Activated T-helper 2 cell treated with anti-CD3 and anti-CD28 coated beads, Interferon-gamma antibody, Interleukin-2, Interleukin-4, amounts not matched to agents 10 μg/mL and 5 μg/mL and 100 μg/mL, durations not matched to agents 14 hours and 24 hours and 36 hours (primary cell): ENCODE measurements at places on chromosomes 12 and 14.

- H3K27me3 ChIP-seq = peaks cover 8% of the 10 kb centered on the region
- no peak overlapping the region for H3K27ac ChIP-seq
- peaks cover 7% of the 10 kb centered on the region for H3K4me1 ChIP-seq
Observed at GRCh38 chr14:75312341-75312740, 33.7 kb downstream of the FOS start.

- no peak overlapping the region for H3K4me3 ChIP-seq
- no peak overlapping the region for H3K27ac ChIP-seq
- no peak for DNase-seq
- peaks cover 8% of the 10 kb centered on the region for H3K4me1 ChIP-seq
- H3K36me3 ChIP-seq = no peaks in the 10 kb centered on the region
Observed at GRCh38 chr12:81517296-81517695, 241.9 kb downstream of the PPFIA2 start.

DNA sequence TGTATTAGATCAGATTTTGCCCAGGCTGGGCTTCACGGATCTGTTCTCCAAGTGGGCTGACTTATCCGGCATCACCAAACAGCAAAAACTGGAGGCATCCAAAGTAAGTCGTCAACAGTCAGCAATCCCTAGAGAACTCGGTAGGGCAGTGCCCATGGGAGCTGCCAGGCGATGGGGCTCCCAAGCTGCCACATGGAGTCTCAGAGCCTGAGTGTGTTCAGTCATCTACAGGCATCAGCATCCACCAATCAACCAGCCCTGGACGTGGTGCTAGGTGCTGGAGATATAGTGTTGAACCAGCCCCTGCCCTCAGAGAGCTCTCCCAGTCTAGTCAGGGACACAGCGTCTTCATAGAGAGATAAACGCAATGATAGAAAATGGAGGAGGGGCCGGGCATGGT is 6.9 kb downstream of the SERPINA4 start:
- DNase-seq = no peak
- H3K4me3 ChIP-seq = no peak overlapping the region

DNA sequence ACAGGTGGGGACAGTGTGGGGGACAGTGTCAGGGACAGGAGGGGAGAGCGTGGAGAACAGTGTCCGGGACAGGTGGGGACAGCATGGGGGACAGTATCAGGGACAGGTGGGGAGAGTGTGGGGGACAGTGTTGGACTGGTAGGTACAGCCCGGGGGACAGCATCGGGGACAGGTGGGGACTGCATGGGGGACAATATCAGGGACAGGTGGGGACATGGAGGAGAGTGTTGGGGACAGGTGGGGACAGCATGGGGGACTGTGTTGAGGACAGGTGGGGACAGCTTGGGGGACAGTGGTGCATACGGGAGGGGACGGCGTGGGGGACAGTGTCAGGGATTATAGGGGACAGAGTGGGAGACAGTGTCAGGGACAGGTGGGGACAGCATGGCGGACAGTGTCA is 212.3 kb downstream of the TMEM121 start:
- H3K4me3 ChIP-seq = no peak overlapping the region
- no peaks in the 10 kb centered on the region for H3K27me3 ChIP-seq
- H3K36me3 ChIP-seq = no peaks in the 10 kb centered on the region
- DNase-seq = no peak
- no peaks in the 10 kb centered on the region for H3K4me1 ChIP-seq
- no peak overlapping the region for H3K27ac ChIP-seq

- no peak for DNase-seq
- peaks cover 6% of the 10 kb centered on the region for H3K27me3 ChIP-seq
- H3K4me1 ChIP-seq = no peaks in the 10 kb centered on the region
- H3K36me3 ChIP-seq = no peaks in the 10 kb centered on the region
- H3K27ac ChIP-seq = no peak overlapping the region
- no peak overlapping the region for H3K4me3 ChIP-seq
Observed at GRCh38 chr12:64123448-64123847, 98.6 kb downstream of the KICS2 start.

- H3K27ac ChIP-seq = no peak overlapping the region
- H3K4me3 ChIP-seq = no peak overlapping the region
- DNase-seq = no peak
- H3K36me3 ChIP-seq = peaks cover 3% of the 10 kb centered on the region
Observed at GRCh38 chr14:104657101-104657524, 32.3 kb upstream of the INF2 start.

GRCh38 chr14:87628780-87629179 is 364.2 kb downstream of the GALC start:
- no peaks in the 10 kb centered on the region for H3K36me3 ChIP-seq
- H3K27ac ChIP-seq = no peak overlapping the region
- H3K4me1 ChIP-seq = no peaks in the 10 kb centered on the region
- H3K4me3 ChIP-seq = no peak overlapping the region
- no peak for DNase-seq

GRCh38 chr12:2792671-2793500 is 1.9 kb upstream of the FKBP4 start:
- H3K4me1 ChIP-seq = peaks cover 13% of the 10 kb centered on the region
- H3K36me3 ChIP-seq = peaks cover 20% of the 10 kb centered on the region
- no peak overlapping the region for H3K27ac ChIP-seq
- DNase-seq = no peak
- H3K27me3 ChIP-seq = peaks cover 26% of the 10 kb centered on the region

- no peaks in the 10 kb centered on the region for H3K36me3 ChIP-seq
- DNase-seq = no peak
- H3K27ac ChIP-seq = peak within 1 kb of the TSS; percentile 20
- peak within 1 kb of the TSS; percentile 83 for H3K4me3 ChIP-seq
- H3K27me3 ChIP-seq = peaks cover 71% of the 10 kb centered on the region
Observed at GRCh38 chr14:60723907-60724618, at the start of gene SIX4. Gene SIX4 (minus strand): TSS chr14:60724351. CDS start chr14:60724074, 277 bp downstream.

GRCh38 chr12:50785406-50786001 is 21.6 kb downstream of the ATF1 start:
- H3K4me1 ChIP-seq = peaks cover 9% of the 10 kb centered on the region
- peaks cover 41% of the 10 kb centered on the region for H3K36me3 ChIP-seq
- H3K27ac ChIP-seq = no peak overlapping the region
- no peaks in the 10 kb centered on the region for H3K27me3 ChIP-seq
- DNase-seq = no peak
- H3K4me3 ChIP-seq = no peak overlapping the region

DNA sequence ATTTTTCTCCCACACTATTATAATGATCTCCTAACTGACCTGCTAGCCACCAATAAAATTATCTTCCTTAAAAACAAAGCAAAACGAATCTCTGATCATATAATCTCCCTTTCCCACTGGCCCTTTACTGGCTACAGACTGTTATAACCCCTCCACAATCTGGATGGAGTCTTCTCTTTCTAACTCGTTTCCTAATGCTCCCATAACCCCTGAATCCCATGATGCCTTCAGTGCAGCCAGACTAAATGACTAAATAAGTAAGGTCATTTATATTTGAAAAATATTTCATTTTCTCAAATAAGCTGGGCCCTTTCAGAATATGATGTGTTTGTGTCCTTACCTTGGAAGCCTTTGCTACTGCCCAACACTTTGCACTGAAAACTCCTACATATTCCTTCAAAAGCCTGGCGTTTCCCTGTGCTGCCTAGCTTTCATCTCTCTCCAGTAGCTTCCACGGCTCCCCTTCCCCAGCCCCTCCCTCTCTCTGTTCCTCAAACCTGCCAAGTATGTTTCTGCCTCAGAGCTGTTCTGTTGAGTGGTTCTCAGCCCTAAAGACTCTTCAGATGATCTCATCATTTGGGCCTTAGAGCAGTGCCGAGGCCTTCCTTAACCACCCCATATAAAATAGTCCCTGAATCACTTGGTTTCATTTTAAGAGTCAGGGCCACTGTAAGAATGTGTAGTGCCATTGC is 91.7 kb downstream of the MYRFL start:
- no peak overlapping the region for H3K27ac ChIP-seq
- no peaks in the 10 kb centered on the region for H3K4me1 ChIP-seq
- H3K27me3 ChIP-seq = peaks cover 14% of the 10 kb centered on the region
- no peak overlapping the region for H3K4me3 ChIP-seq
- no peak for DNase-seq
- H3K36me3 ChIP-seq = no peaks in the 10 kb centered on the region

- no peak overlapping the region for H3K27ac ChIP-seq
- H3K4me1 ChIP-seq = no peaks in the 10 kb centered on the region
- no peaks in the 10 kb centered on the region for H3K27me3 ChIP-seq
Observed at GRCh38 chr12:105948331-105948730, 190.4 kb downstream of the NUAK1 start.

- H3K4me3 ChIP-seq = no peak overlapping the region
- peaks cover 12% of the 10 kb centered on the region for H3K4me1 ChIP-seq
- peaks cover 56% of the 10 kb centered on the region for H3K36me3 ChIP-seq
- H3K27me3 ChIP-seq = no peaks in the 10 kb centered on the region
- no peak overlapping the region for H3K27ac ChIP-seq
Observed at GRCh38 chr14:39043352-39043943, 59.6 kb downstream of the SEC23A start.
